ENCODE measurements at places on chromosomes 6 and 20.

DNA sequence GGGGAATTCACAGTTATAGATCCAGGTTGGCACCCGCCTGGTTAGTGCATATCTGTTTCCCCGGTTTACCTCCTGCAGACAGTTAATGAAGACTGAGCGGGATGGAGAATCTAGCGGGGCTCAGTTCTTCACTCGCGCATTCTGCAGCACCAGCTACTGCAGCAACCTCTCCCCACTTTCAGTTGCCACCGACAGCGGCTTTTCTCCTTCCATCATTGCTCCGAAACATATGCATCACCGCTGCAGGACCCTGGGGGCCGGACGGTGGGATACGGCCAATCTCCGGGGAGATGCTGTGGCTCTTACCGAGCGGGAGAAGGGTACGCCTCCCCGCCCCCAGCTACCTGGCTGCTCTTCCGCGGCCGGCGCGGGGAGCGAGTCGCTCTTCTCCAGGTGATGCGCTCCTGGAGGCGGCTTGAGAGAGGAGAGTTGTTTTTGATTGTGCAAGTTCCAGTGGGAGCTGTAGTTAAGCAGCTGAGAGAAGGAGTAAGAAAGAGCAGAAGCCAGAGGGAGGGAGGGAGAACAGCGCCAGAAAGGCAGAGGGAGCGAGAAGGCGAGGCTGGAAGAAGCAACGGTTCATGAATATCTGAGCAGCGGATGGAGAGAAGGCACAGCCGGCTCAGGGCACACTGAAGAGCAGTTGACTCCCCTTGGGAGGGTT is at the start of gene SGK1:
TSS of gene SGK1 (minus strand) at position 642 of the 661 bp plus-strand sequence. CDS start 652 bp downstream, outside the sequence.
- peaks cover 4% of the 10 kb centered on the region for H3K4me1 ChIP-seq
- DNase-seq, result peak; percentile 65
- peak within 1 kb of the TSS; percentile 56 for H3K4me3 ChIP-seq
- peaks cover 11% of the 10 kb centered on the region for H3K27me3 ChIP-seq
- no peaks in the 10 kb centered on the region for H3K36me3 ChIP-seq

GRCh38 chr6:134480593-134480992 is 162.7 kb upstream of the SGK1 start:
- peaks cover 10% of the 10 kb centered on the region for H3K4me1 ChIP-seq
- no peak for DNase-seq
- no peak overlapping the region for H3K4me3 ChIP-seq
- H3K27me3 ChIP-seq, result no peaks in the 10 kb centered on the region
- H3K36me3 ChIP-seq, result no peaks in the 10 kb centered on the region

DNA sequence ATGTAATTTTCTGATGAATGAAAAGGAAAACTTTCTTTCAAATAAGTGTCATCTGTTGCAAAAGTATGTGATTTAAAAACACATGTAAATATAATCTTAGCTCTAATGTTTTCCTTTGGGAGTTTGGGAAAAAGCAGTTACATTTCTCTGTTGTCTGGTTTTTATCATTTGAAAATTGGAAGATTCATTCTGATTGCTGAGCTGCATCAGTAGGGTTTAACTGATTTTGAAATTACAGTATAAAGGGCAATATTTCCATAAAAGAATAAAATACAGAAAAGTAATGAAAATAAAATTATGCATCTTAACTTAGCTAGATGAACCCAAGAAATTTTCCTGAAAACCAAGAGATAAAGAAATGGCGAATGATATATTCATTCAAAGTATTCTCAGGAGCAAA is 57.8 kb downstream of the MAP7 start:
- no peak overlapping the region for H3K4me3 ChIP-seq
- H3K27me3 ChIP-seq, result no peaks in the 10 kb centered on the region
- H3K4me1 ChIP-seq, result no peaks in the 10 kb centered on the region

GRCh38 chr6:30154709-30155519 is 6.1 kb downstream of the TRIM10 start:
- peaks cover 2% of the 10 kb centered on the region for H3K4me1 ChIP-seq
- peaks cover 12% of the 10 kb centered on the region for H3K27me3 ChIP-seq

- peaks cover 6% of the 10 kb centered on the region for H3K27me3 ChIP-seq
- peak within 1 kb of the TSS; percentile 89 for H3K27ac ChIP-seq
- H3K36me3 ChIP-seq, result no peaks in the 10 kb centered on the region
- peaks cover 3% of the 10 kb centered on the region for H3K4me1 ChIP-seq
These were observed at the start of gene FAM184A for GRCh38 chr6:119078376-119079282. Gene FAM184A (minus strand): TSS chr6:119078664. CDS start chr6:119078299, 365 bp downstream.

DNA sequence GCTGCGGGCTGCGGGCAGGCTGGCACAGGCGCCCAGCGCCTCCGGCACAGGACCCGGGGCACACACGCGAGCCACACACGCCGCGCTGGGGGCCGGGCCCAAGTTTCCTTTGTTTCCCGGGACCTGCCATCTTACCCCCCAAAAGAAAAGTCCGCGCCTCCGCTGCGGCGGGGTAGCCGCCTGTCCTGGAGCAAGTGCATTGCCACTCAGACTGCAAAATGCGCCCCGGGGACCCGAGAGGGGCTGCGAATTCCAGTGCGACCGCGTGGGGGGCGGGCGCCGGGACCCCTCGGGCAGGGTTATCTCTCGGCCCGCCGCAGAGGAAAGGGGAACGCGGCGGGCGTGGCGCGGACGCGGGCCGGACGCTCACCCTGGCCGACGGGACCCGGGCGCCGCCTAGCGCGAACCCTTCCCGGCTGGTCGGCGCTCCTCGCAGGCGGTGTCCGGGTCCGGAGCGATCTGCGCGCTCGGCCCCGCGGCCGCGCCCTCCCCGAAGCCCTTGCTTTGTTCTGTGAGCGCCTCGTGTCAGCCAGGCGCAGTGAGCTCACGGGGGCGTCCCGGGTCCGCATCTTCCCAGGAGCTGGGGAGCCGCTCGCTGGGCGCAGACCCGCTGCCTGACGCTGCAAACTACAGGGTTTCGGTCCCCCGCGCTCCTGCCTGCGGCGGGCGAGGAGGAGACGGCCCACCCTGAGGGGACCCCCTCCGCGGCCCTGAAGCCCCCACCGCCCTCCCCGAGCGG is 639 bp upstream of the CD24 start:
- peaks cover 14% of the 10 kb centered on the region for H3K4me1 ChIP-seq
- no peaks in the 10 kb centered on the region for H3K36me3 ChIP-seq
- DNase-seq, result peak; percentile 37
- H3K27me3 ChIP-seq, result peaks cover 54% of the 10 kb centered on the region
- peak overlapping the region; percentile 67 for H3K27ac ChIP-seq
- H3K4me3 ChIP-seq, result peak overlapping the region; percentile 58
